ENCODE measurements at places on chromosomes 7 and 10.

GRCh38 chr7:134210227-134210626 is 83.1 kb downstream of the LRGUK start:
- DNase-seq: no peak

DNA sequence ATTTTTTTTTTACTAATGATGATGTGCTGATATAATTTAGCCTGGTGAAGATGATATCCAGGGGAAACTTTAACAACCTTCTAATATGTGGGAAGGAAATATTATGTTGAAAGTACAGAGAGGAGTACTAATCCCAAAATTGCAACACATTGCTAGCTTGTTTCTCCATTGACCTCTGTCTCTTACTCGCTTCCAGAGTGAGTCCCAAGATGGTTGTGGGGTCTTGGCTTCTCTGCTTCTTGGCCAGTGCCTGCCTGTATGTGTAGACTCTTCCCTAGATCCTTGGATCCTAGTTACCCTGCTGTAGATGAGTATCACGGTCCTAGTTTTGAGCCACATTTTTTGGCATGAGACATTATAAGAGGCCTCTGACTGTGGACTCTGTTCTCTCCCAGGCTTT is 17.5 kb downstream of the BMPER start:
- DNase-seq: no peak

DNA sequence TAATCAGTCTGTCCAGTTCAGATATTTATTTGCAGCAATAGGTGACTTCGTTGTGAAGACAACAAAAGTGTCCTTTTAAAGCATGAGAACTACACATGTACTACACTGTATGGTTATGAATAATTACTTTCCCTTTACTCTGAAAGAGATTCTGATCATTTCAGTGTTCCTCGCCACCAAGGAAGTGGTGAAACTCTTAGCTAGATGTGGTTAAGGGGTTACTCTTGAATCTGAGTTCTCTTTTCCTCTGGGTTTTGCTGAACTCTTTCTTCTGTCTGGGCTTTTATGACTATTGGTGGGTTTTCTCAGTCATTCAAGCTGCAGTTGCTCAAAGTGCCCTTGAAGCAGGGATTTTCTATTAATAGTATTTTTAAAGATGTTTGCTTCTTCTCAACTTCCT is 127.9 kb upstream of the SEM1 start:
- peak; percentile 41 for DNase-seq

DNA sequence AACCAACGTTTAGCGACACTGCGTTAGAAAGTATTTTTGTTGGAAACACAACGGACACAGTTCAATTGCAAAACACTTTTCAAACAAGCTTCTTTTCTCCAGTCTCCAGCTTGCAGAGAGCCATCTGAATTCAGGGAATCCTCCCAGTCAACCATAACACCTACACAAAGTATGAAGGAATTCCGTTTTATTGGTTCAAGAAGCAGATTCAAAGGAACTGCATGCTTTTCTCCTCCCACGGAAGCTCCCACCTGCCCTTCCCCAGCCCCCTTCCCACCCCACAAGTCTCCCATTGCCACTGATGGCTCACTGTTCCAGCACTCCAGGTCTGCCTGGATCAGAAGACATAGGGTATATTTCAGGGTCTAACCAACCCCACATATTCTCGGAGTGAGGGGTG is 190.6 kb upstream of the TCF7L2 start:
- no peak for DNase-seq

DNA sequence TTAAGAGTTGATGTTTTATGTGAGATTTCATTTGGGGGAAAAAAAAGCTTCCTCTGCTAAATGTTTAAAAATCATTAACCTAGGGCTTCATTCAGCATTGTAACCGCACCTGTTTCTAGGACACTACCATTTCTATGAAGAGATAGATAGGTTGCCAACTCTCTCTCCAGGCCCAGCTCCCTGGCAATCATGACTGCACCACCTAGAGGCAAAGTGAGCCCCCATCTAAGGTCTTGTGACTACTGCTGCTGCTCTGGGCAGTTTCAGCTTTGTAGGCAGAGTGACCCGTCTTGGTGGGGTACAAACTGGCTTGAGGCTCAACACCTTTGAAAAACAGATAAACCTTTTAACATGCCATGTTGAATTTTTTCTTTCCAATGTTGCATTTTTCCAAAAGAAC is 27.3 kb upstream of the MRC1 start:
- no peak for DNase-seq
